ENCODE measurements at places on chromosomes 6 and 20.

- no peak for DNase-seq
Measured at GRCh38 chr20:9578594-9578993, 64.2 kb downstream of the LAMP5 start.

GRCh38 chr6:142945446-142946180 lies 637 bp upstream of the HIVEP2 start:
- DNase-seq, result peak; percentile 74

GRCh38 chr6:123869334-123869733 lies 65.7 kb downstream of the NKAIN2 start:
- DNase-seq, result no peak

DNA sequence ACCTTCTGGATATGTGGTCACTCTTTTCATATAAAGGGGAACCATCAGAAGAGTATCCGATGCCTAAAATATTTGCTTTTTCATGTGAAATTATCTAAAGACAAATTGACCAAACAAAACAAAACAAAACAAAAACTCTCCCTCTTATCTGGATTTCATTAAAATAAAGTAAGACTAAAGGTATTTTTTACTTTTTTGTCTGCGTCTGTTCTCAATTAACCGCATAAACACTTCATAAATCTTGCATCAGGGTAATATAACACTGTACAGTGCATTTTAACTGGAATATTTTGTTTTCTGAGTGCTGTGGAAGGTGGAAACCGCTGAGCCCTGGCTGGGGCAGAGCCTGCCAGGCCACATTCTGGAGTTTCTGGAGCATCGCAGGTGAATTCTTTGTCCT lies 234.1 kb upstream of the ZFP64 start:
- DNase-seq, result no peak

- DNase-seq, result no peak
Measured at GRCh38 chr20:55172310-55173002, 697.1 kb downstream of the DOK5 start.

GRCh38 chr20:19967445-19967844 lies 49.7 kb upstream of the NAA20 start:
- no peak for DNase-seq

GRCh38 chr20:37522260-37523011 lies 1.4 kb downstream of the NNAT start:
- no peak for DNase-seq

GRCh38 chr6:23713211-23713610 lies 412.8 kb upstream of the NRSN1 start:
- no peak for DNase-seq

DNA sequence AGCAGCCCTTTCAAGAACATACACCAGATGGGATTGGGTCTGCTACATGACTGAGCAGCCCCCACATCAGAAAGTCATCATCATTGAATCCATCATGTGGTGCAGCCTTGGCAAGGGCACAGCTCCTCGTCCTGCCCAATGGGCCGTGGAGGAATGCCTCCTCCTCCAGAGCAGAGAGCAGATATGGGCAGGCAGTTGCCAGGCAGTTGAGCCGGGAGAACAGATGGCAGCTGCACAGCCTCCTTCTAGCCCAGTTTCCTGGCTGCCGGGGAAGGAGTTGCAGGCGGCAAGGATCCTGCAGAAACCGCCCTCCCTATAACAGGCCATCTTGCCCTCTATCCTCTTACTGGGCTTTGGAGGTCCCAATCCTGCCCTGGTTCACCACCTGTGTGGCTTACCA lies 11.9 kb upstream of the ZFAND3 start:
- DNase-seq, result no peak

Data from anterior cingulate cortex (tissue), 58 donors.